ENCODE measurements at places on chromosomes 3 and 15.

GRCh38 chr3:4421121-4421520 is 45.9 kb downstream of the SUMF1 start:
- no peak for DNase-seq

GRCh38 chr3:20344400-20344959 is 158.5 kb upstream of the SGO1 start:
- DNase-seq = no peak

- no peak for DNase-seq
Measured at GRCh38 chr3:150165396-150166094, 194.8 kb upstream of the PFN2 start.

GRCh38 chr3:7285505-7285904 is 424.6 kb downstream of the GRM7 start:
- no peak for DNase-seq

GRCh38 chr3:101362406-101362805 is 42.0 kb upstream of the IMPG2 start:
- no peak for DNase-seq

DNA sequence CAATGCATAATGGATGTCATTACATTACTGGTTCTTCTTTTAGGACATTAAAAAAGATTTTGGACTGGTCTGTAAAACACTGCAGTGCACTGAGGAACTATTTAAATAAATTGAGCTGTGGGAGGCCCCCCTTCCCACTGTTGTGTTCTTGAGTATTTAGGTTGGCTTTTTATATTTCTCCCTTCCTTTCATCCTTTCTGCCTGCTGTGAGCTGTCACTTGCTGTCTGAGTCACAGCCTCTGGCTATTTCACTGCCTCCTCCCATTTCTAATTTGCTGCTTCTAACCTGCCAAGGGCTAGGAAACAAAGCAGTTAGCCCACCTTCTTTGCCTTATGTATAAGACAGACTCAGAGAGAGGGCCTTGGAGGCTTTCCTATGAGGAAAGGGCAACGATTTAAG is 89.0 kb upstream of the FNDC3B start:
- no peak for DNase-seq

DNA sequence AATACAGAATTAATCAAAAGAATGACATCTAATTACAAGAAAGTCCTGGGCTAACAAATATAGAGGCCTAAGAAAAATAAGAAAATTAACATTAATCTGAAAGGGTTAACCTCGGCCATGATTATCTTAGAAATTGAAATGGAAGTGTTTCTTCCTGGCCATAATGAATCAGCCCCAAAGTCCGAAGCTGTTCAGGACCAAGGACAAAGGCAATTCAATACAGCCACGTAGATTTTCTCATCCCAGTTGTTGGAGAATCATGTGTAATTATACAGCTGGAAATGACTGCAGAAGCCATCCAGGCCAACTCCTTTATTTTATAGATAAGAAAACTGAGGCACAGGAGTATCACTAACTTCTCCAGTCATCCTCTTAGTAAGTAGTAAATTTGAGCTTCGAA is 38.0 kb upstream of the GBE1 start:
- no peak for DNase-seq

DNA sequence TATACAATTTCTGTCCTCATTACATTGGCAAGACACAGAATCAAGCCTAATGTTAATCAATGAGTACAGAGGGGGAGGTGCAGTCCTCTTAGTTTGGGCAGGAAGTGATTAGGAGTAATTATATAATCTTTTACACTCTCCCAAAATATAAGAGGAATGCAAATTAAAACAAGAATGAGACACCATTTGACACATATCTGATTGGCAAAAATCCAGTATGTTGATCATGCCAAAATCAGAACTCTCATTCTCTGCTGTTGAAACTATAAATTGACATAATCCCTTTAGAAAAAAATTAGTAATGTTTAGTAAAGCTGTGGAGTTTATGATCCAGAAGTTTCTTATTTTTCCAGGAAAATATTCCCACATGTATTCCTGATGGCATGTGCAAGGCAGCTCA is 373.4 kb downstream of the EPHA6 start:
- DNase-seq = no peak

DNA sequence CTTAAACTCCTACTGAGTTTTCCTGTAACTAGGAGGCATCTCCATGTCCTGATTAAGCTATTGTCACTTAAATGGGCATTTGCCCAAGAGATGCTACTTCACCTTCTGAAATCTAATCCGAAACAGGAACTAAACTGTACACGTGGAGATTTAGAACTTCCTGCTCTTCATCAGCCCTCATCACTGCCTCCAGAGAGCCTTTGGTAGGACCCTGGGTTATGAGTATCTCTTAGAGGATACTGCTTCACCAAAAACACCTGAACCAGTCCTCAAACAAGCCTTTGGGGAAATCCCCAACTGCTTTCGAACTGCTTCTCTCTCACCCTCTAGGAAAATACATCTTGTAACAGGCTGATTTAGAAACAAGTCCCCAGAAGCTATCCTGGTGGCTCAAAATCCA is 320.3 kb downstream of the GAP43 start:
- DNase-seq = no peak

DNA sequence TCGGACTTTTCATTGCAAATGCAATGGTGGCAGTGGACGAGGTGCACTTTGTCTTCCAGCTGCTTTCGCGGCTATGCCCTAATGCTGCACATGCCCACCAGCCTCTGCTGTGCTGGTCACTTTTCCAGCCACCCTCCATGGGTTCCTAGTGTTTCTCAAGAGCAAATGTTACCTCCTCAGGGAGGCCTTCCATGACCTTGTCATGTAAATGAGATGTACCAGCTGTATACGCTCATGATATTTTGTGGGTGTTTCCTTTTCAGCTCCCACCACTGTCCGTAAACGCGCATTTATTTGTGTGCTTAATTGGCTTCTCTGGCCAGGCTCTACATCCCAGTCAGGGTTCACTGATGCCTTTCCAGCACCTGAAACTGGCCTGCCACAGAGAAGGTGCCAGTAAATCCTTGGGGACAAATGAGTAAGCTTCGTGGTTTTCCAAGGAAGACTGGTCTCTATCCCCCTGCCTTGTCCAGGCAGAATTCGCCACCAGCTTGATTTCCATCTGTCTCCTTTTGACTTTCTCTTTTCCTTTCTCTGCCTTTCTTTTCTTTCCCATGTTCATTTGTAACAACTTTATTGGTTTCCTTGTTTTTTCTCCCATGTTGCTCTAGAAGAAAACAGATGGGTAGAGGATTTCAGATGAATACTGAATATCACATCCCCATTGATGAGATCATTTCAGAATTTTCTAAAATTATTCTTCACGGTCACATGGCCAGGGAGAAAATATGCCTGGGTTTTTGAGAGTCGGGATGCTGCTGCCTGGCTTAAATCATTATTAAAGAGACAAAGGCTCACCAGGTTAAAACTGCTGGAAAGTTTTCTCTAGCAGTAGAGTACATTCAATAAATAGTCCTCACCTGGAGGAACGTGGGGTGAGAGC is 82.5 kb downstream of the CHST2 start:
- DNase-seq = no peak

DNA sequence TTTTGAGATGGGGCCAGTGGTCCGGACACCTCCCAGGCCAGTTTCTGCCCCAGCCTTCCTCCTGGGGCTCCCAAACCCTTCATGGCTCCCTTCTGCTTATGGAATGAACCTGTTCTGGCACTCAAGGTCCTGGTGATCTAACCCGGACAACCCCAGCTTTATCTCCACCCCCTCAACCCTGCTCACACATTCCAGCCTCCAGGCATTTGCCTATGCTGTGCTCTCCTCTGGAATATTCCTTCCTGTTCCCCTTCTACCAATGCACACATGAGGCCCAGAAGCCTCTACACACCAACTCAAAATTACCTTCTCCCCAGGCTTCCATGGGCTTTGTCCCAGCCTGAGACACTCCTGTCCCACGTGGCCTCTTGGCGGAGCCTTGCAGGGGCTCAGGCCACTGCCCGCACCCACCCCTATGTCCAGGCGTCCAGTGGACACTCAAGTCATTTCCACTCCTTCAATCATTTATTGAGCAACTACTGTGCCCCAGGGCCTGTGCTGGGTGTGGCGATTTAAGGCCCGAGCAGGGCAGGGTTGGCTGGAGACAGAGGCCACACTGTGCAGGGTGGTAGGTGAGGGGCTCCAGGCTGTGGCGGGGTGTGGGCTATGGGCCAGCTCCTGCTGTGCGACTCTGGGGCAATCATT is 18.8 kb downstream of the PLXND1 start:
- no peak for DNase-seq

GRCh38 chr3:123093696-123094095 is 26.9 kb downstream of the PDIA5 start:
- DNase-seq = no peak

- DNase-seq = no peak
Measured at GRCh38 chr3:123028233-123028828, 768 bp upstream of the SEMA5B start.

GRCh38 chr3:24229468-24230221 is 265.0 kb downstream of the THRB start:
- no peak for DNase-seq

DNA sequence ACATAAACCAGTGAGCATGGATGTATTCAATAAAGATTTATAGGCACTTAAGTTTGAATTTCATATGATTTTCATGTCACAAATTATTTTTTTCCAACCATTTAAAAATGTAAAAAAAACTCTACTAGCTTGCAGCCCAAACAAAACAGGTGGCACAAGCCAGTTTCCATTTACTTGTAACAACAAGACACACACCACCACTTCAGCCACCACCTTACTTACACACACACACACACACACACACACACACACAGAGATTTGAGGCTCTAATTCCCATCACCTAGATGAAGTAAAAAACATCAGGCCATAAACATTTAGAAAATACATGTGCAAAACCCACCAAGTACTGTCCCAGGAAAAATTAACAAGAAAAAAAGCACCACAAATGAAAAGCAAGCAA is 25.3 kb downstream of the MYO9A start:
- DNase-seq = no peak

- peak; percentile 5 for DNase-seq
Measured at GRCh38 chr3:168620854-168621253, 525.1 kb upstream of the GOLIM4 start.

- no peak for DNase-seq
Measured at GRCh38 chr3:7576506-7576905, 715.6 kb downstream of the GRM7 start.

Data from right renal pelvis (tissue), 4 donors.